ENCODE measurements at places on chromosomes 3 and 15.

GRCh38 chr15:89307791-89308190 is 26.8 kb downstream of the POLG start:
- H3K4me1 ChIP-seq = no peaks in the 10 kb centered on the region
- H3K27ac ChIP-seq = no peak overlapping the region
- no peak overlapping the region for H3K4me3 ChIP-seq
- no peak for DNase-seq
- H3K36me3 ChIP-seq = peaks cover 95% of the 10 kb centered on the region

- H3K4me1 ChIP-seq = no peaks in the 10 kb centered on the region
- no peak overlapping the region for H3K27ac ChIP-seq
- H3K4me3 ChIP-seq = no peak overlapping the region
- H3K36me3 ChIP-seq = no peaks in the 10 kb centered on the region
Observed at GRCh38 chr15:77346245-77347036, 73.5 kb downstream of the PEAK1 start.

- DNase-seq = no peak
- H3K27ac ChIP-seq = no peak overlapping the region
- no peak overlapping the region for H3K4me3 ChIP-seq
Observed at GRCh38 chr3:96106701-96107100, 707.7 kb upstream of the EPHA6 start.

DNA sequence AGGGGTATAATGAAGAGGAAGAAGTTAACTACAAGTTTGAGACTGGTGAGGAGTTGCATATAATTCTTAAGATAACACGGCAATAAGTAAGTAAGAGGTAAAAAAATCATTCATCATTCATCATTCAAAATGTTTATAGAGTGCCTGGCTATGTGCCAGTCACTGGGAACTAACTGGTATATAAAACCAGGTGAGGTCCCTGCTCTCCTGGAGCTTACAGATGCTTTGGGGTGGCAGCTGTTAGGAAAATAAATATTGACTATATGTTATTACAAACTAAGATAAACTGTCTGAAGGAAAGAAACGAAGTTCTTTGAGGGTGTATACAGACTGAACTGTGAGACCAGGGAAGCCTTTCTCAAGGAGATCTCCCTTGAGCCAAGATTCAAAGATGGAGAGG is 2.9 kb downstream of the CASR start:
- no peak overlapping the region for H3K4me3 ChIP-seq
- peaks cover 37% of the 10 kb centered on the region for H3K27me3 ChIP-seq
- no peaks in the 10 kb centered on the region for H3K36me3 ChIP-seq
- no peak for DNase-seq
- no peaks in the 10 kb centered on the region for H3K4me1 ChIP-seq

GRCh38 chr15:97875513-97876280 is 84.8 kb upstream of the ARRDC4 start:
- DNase-seq = peak; percentile 77
- no peak overlapping the region for H3K27ac ChIP-seq

- no peaks in the 10 kb centered on the region for H3K36me3 ChIP-seq
- peaks cover 4% of the 10 kb centered on the region for H3K4me1 ChIP-seq
- no peak for DNase-seq
- H3K4me3 ChIP-seq = peak overlapping the region; percentile 92
- peak overlapping the region; percentile 53 for H3K27ac ChIP-seq
Observed at GRCh38 chr3:38454178-38454883, 641 bp downstream of the ACVR2B start.

DNA sequence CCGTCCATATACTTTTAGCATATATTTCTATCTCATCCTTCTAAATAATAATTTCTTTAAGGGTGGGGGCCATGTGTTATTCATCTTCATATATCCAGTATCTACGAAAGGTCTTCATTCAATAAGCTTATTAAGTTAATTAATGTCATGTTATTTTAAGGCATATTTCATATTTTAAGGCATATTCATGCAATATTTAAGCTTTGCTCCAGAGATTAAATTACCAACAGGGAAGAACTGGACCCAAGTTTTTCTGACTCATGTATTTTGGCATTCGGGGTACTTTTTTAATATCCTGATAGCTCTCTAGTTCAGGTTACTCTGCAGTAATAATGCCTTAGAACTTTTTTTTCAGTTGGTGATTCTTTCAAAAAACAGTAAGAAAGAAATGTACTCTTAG is 27.4 kb downstream of the PHC3 start:
- H3K36me3 ChIP-seq = peaks cover 24% of the 10 kb centered on the region
- H3K4me1 ChIP-seq = no peaks in the 10 kb centered on the region
- no peak for DNase-seq

- peaks cover 32% of the 10 kb centered on the region for H3K4me1 ChIP-seq
- no peaks in the 10 kb centered on the region for H3K36me3 ChIP-seq
- H3K27me3 ChIP-seq = no peaks in the 10 kb centered on the region
- H3K4me3 ChIP-seq = no peak overlapping the region
- DNase-seq = no peak
Observed at GRCh38 chr15:90058308-90058707, 44.0 kb downstream of the IDH2 start.

DNA sequence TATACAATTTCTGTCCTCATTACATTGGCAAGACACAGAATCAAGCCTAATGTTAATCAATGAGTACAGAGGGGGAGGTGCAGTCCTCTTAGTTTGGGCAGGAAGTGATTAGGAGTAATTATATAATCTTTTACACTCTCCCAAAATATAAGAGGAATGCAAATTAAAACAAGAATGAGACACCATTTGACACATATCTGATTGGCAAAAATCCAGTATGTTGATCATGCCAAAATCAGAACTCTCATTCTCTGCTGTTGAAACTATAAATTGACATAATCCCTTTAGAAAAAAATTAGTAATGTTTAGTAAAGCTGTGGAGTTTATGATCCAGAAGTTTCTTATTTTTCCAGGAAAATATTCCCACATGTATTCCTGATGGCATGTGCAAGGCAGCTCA is 373.4 kb downstream of the EPHA6 start:
- no peak overlapping the region for H3K27ac ChIP-seq
- no peak overlapping the region for H3K4me3 ChIP-seq
- H3K36me3 ChIP-seq = no peaks in the 10 kb centered on the region
- no peak for DNase-seq

- H3K4me1 ChIP-seq = no peaks in the 10 kb centered on the region
Observed at GRCh38 chr3:178618197-178618596, 82.0 kb downstream of the KCNMB2 start.

DNA sequence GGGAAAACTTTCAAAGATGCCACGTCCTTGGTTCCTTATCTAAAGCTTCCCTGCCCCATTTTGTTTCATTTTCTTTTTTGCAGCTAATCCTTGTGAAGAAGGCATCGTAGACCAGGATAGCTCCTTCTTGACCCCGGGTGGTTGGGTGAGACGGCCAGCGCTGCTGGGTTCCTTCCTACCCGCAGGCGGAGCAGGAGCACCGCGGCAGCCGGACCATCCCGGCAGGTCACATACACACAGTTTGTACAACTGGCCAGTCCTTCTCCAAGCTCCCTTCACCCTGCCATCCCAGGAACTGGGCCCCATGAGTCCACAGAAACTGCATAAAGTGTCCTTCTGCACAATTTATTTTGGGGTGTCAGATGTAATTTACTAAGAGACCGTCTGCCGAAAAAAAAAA is 83.9 kb downstream of the MEGF11 start:
- H3K4me1 ChIP-seq = no peaks in the 10 kb centered on the region
- H3K27ac ChIP-seq = no peak overlapping the region
- DNase-seq = no peak
- H3K27me3 ChIP-seq = peaks cover 17% of the 10 kb centered on the region
- no peak overlapping the region for H3K4me3 ChIP-seq

DNA sequence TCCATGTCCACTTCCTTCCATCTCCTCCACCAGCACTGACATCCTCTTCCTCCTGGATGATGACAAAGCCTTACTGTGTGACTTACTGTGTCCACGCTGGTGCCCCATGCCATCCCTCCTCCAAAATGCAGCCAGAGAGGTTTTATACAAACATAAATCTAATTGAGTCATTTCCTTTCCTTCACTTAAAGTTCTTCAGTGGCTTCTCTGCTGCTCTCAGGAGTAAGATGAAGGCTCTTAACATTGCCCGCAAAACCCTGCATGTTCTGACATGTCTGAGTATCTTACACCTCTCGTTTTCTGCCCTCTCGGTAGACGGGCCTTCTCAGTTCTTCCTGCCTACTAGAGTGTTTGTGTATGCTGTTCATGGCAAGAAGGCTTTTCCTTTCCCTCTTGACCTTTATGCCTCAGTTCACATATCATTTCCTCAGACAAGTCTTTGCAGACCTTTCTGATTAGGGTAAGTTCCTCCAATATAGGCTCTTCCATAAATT is 175.5 kb downstream of the CFAP20DC start:
- peak; percentile 77 for DNase-seq
- peak overlapping the region; percentile 97 for H3K27ac ChIP-seq
- no peaks in the 10 kb centered on the region for H3K36me3 ChIP-seq
- no peaks in the 10 kb centered on the region for H3K27me3 ChIP-seq

GRCh38 chr3:121956363-121956762 is 62.2 kb downstream of the SLC15A2 start:
- no peaks in the 10 kb centered on the region for H3K27me3 ChIP-seq
- no peaks in the 10 kb centered on the region for H3K36me3 ChIP-seq
- DNase-seq = no peak
- H3K4me3 ChIP-seq = no peak overlapping the region
- no peak overlapping the region for H3K27ac ChIP-seq

- H3K4me1 ChIP-seq = no peaks in the 10 kb centered on the region
- no peaks in the 10 kb centered on the region for H3K36me3 ChIP-seq
- H3K27ac ChIP-seq = no peak overlapping the region
- no peak for DNase-seq
- H3K4me3 ChIP-seq = no peak overlapping the region
- no peaks in the 10 kb centered on the region for H3K27me3 ChIP-seq
Observed at GRCh38 chr3:148751461-148751860, 53.8 kb downstream of the AGTR1 start.

- H3K36me3 ChIP-seq = peaks cover 3% of the 10 kb centered on the region
- H3K4me1 ChIP-seq = no peaks in the 10 kb centered on the region
- no peak overlapping the region for H3K4me3 ChIP-seq
Observed at GRCh38 chr15:72098040-72098439, 19.9 kb downstream of the MYO9A start.

- H3K36me3 ChIP-seq = no peaks in the 10 kb centered on the region
- no peaks in the 10 kb centered on the region for H3K4me1 ChIP-seq
- H3K4me3 ChIP-seq = no peak overlapping the region
- no peak for DNase-seq
- no peak overlapping the region for H3K27ac ChIP-seq
Observed at GRCh38 chr3:10381336-10381735, 60.4 kb upstream of the SEC13 start.

- no peaks in the 10 kb centered on the region for H3K36me3 ChIP-seq
- H3K4me3 ChIP-seq = no peak overlapping the region
- peaks cover 44% of the 10 kb centered on the region for H3K27me3 ChIP-seq
- no peaks in the 10 kb centered on the region for H3K4me1 ChIP-seq
Observed at GRCh38 chr15:91104111-91104510, 4.1 kb downstream of the SV2B start.

DNA sequence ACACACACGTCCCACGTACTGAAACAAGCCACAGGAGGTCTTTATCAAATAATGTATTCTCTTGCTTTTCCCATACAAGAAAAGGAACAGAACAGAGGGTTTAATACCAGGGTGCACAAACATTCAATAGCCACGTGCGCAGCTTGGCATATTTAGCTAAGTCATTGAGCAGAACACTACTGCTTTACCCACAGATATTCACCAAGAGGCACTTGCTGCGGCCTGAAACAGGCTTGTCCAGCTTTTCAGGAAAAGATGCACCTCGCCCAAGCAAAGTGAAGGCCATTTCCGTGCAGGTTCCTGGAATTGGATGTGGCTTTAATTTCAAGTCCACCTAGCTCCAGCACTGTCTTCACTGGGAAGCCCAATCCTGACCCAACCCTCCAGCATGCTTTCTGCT is 17.6 kb downstream of the ZDHHC3 start:
- H3K27ac ChIP-seq = no peak overlapping the region
- H3K4me3 ChIP-seq = no peak overlapping the region
- no peaks in the 10 kb centered on the region for H3K27me3 ChIP-seq
- no peak for DNase-seq
- peaks cover 25% of the 10 kb centered on the region for H3K4me1 ChIP-seq

GRCh38 chr3:123724306-123724705 is 139.5 kb upstream of the HACD2 start:
- H3K27me3 ChIP-seq = no peaks in the 10 kb centered on the region
- no peak overlapping the region for H3K27ac ChIP-seq
- DNase-seq = no peak
- no peaks in the 10 kb centered on the region for H3K36me3 ChIP-seq
- no peak overlapping the region for H3K4me3 ChIP-seq
- H3K4me1 ChIP-seq = no peaks in the 10 kb centered on the region

- peaks cover 21% of the 10 kb centered on the region for H3K27me3 ChIP-seq
- no peak for DNase-seq
- no peaks in the 10 kb centered on the region for H3K4me1 ChIP-seq
Observed at GRCh38 chr15:60779718-60780503, 301.0 kb upstream of the ICE2 start.

DNA sequence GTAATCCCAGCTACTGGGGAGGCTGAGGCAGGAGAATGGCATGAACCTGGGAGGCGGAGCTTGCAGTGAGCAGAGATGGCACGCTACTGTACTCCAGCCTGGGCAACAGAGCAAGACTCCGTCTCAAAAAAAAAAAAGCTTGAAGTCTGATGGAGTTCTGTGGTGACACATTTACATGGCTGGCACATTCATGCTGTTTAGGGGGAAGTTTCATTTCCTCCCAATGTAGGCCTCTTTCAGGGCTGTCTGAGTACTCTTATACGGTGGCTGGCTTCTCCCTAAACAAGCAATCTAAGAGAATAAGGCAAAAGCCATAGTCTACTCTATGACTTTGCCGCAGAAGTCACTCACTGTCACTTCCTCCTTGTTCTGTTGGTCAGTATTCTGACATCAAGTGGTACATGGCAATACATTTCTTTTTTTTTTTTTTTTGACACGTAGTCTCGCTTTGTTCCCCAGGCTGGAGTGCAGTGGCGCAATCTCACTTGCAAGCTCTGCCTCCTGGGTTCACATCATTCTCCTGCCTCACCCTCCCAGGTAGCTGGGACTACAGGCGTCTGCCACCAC is 41.2 kb downstream of the OIP5 start:
- H3K4me1 ChIP-seq = no peaks in the 10 kb centered on the region
- no peak for DNase-seq
- H3K4me3 ChIP-seq = no peak overlapping the region
- no peak overlapping the region for H3K27ac ChIP-seq
- no peaks in the 10 kb centered on the region for H3K27me3 ChIP-seq

- H3K4me1 ChIP-seq = no peaks in the 10 kb centered on the region
- DNase-seq = no peak
- H3K36me3 ChIP-seq = no peaks in the 10 kb centered on the region
- no peak overlapping the region for H3K27ac ChIP-seq
- no peak overlapping the region for H3K4me3 ChIP-seq
Observed at GRCh38 chr15:54119051-54119450, 140.8 kb downstream of the UNC13C start.

GRCh38 chr3:37963016-37963415 is 27.6 kb upstream of the VILL start:
- no peak overlapping the region for H3K4me3 ChIP-seq
- H3K27me3 ChIP-seq = no peaks in the 10 kb centered on the region
- DNase-seq = no peak
- no peak overlapping the region for H3K27ac ChIP-seq
- no peaks in the 10 kb centered on the region for H3K4me1 ChIP-seq

Data from RWPE2 (cell line).